Activated naive CD4-positive, alpha-beta T cell (primary cell): ENCODE measurements at places on chromosomes 5 and 9.

- DNase-seq, result no peak
Measured at GRCh38 chr5:52328220-52328806, 459.4 kb upstream of the ITGA1 start.

DNA sequence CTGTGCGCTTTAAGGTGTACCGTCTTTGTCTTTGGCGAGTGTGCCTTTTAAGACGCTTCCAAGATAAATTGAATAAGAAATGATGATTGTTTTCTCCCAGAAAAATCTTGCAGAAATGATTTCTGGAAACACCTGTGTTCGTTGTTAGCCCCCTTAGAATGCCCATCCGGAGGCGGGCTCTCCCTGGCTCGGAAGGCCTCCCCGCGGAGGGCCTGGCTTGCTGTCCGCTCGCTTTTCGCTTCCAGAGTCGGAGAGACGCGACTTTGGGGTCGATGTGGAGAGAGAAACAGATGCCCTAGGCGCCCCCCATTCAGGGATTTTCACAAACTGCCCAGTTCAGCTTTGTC lies 23.9 kb downstream of the LECT2 start:
- no peak for DNase-seq

DNA sequence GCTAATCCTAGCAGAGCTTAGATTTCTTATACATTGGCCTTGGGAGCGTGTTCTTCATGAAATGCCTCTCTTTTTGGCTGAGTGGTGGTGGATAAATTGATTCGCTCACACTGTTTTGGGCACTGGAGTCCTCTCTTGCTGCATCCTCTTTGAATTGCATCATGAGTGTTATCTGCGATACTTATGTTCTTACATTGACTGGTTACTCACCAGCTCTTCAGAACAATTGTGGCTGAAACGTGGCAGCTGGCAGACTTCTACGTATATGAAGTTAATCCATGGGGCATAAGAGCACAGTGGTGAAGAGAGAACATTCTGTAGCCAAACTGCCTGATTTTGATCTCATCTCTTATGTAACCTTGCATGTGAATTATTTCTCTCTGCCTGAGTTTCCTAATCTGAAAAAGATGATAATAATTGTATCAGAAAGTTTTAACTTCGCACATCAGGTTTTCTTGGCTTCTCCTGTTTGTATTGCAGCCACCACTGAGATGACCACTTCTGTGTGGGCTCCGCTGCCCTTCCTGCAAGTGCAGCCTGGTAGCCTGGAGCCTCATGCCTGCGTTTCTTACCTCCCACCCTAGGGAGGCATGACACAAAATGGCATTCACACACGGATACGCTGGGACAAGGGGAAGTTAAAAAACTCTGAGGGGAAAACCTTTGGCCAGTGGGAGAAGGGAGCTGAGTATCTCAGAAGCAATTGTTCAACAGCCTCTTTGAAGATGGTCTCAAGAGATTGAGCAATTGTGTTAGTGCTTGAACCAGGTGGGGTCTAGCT lies 295.2 kb downstream of the ARHGAP26 start:
- no peak for DNase-seq

DNA sequence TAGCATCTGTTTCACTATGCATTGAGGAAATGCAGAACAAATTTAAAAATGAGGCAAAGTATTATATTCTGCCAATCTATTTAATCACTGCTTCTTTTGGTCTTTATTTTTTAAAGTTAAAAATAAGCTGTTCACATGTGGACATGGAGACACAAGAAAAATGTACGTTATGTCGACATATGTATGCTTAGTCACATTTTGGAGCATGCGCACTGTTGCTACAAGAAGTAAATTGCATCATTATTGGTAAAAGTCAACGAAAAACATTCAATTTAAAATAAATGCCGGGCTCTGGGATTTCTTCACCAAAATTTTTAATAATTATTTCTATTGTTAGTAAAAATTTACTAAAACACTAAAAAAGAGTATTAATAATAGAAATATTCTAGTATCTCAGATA lies 876.3 kb upstream of the CTNND2 start:
- DNase-seq, result no peak

DNA sequence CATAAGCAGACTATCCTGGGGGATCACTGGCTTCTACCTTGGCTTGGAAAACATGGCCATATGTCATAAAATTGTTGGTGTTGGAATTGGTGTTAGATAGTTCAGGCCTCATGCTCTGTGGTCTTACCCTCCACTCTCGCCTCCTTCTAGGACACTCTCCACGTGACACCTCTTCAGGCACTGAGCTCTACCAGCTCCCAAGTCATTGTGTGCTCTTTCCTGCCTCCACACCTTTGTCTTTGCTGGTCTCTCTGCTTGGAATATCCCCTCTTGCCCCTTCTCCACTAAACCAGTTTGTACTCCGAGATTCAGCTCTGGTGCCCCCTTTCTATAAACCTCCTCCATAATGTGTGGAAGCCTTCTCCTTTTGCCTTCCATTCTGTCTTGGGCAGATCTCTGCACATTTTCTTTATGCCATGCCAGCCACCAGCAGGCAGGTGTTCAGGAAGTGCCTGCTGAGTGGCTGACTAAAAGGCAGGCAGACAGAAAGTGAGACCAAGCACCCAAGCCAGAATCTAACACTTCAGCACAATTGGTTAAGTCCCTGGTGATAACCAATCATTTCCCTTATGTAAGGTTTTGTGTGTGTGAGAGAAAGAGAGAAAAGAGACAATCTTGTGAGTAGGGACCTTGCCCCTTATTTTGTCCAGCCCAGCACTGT lies 37.7 kb downstream of the SAR1B start:
- no peak for DNase-seq

- no peak for DNase-seq
Measured at GRCh38 chr9:107807183-107807582, 317.6 kb upstream of the KLF4 start.

GRCh38 chr9:3191715-3192114 lies 334.1 kb downstream of the RFX3 start:
- no peak for DNase-seq

DNA sequence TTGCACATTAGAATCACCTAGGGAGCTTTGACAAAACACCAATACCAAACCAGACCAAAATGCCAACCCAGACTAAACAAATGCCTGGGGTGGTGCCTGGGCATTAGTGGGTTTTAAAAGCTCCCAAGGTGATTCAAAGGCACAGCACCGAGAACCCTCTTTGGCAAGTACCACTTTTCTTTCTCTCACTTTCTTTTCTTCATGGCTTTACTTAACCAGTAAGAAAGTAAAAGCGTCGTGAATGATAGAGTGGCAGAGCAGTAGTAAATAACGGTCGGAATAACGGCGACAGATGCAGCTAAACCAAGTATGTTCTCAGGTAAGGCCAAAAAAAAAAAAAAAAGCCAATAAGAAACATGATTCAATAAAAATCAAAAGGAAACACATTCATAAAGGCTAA lies 49.5 kb downstream of the ZNF608 start:
- DNase-seq, result no peak

DNA sequence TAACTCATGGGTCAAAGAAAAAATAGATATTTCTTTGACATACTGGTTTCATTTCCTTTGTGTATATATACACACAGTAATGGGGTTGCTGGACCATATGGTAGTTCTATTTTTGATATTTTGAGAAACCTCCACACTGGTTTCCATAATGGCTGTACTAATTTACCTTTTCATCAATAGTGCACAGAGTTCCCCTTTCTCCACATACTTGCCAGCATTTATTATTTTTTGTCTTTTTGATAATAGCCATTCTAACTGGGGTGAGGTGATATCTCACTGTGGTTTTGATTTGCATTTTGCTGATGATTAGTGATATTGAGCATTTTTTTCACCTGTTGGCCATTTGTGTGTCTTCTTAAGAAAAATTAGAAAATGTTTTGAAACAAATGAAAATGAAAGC lies 78.4 kb upstream of the CKMT2 start:
- no peak for DNase-seq

DNA sequence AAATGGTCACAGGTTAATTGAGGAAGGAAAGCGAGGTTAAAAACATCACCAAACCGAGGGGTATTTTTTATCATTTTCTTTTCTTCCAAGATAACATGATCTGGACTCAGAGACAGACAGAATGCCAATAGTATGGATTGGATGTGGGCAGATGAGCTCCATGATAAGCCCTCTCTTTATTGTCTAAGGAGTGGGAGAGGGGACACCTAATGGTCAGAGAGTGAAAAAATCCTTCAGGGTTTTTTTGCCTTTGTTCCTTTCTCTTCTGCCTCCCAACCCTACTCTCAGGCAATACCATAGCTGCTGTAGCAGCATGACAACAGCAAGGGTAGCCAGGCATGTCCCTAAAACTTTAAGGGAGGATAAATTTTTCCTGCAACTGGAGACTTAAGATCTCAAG lies 94.7 kb downstream of the DIRAS2 start:
- no peak for DNase-seq

- no peak for DNase-seq
Measured at GRCh38 chr5:139723986-139724587, 71.5 kb upstream of the PSD2 start.

DNA sequence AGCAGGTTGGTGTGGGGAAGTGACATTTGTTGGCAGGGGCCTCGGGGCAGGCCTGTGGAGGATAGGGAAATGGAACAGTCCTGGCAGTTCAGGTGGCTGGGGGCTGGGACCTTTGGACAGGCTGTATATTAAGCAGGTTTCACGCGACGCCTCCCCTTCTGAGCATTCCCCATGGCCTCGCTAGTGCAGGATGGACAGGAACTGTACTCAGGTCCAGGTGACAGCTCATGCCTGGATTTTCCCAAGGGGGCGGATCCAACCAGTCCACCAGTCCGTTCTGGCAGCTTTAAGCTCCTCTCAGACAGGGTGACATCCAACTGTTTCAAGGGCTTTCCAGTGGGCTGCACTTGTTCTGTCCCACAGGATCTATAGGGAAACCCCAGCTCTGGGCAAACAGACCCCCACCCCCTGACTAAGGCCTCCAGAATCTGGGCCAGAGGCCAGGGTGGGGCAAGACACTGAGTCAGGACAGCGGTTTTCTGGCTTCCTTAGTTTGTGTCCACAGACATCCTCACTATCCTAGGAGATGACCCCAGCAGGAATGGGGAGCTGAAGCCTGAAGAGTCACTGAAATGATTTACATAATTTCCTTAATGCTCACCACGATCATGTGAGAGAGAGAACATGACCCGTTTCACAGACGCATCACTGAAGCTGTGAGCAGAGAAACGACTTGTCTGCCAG lies 20.9 kb downstream of the CSF2 start:
- DNase-seq, result no peak

DNA sequence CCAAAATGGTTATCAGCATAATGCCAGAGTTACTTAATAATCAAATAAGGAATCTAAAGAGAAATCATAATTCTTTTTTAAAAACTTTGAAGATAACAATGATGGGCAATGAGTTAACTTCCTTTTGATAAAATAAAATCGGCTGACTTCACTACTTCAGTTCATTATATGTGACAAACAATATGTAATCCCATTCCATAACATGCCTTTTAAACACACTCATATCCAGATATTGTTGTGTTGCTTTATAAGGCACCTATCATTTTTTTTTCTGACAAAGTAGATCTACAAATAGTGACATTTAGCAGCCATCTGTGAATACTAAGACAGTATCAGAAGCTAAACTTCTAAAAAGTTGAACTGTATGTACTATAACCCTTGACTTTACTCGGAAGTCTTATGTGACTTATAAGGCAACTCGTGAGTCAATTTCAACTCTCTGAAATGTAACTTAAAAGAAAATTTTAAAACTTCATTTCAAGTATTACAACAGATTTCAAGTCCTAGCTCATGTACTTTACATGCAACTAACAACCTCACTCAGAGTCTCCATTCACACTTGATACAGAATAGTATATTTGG lies 7.5 kb downstream of the ADAMTS6 start:
- no peak for DNase-seq

DNA sequence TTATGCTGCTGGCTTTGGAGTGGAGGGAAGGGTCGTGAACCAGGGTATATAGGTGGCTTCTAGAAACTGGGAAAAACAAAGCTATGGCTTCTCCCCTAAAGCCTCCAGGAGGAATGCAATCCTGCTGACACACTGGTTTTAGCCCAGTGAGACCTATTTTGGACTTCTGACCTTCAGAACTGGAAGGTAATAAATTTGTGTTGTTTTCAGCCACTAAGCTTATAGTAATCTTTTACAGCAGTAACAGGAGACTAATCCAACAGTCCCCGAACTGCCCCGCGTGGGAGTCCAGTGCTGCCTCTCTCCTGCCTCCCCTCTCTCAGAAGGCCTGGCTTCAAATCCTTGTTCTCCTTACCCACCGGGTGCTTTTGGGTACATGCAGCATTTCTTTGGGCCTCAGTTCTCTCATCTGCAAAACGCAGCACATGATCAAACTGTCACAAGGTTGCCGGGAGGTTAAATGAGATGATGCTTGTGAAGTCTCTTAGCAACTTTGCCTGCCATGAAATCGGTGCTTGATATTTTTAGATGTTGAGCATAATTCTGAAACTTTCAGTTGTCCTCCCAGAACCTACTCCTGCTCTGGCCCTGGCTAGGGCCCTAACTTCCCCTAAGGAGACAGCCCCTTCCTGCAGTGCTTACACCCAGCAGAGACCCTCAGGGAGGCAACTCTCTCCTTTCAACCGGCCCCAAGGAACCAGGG lies 127.3 kb upstream of the BOD1 start:
- no peak for DNase-seq

DNA sequence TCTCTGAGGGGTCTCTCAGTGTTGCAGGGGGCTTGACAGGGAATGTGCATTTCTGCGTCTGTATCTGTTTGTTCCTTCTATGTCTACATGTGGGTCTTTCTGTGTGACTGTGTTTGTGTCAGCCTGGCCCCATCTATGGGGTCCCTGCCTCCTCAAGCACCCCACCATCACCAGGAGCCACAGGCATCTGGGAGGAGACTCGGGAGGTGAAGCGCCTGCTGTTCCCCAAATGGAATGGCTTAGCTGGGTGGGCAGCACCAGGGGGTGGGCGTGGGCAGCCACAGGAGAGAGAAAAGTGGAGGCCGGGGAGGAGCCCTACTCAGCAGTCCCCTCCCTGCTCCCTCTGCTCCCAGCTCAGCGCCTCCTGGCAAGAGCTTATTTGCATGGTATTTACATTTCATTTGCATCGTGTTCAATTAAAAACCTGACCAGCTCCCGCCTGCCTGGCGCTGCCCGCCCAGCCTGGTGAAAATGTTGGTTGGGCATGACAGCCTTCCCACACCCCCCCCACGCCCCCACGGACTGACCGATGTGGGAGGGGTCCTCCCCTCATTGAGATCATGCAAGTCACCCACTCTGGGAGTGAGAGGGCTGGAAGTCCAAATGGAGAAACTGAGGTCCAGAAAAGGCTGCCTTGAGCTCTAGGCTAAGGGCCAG lies 50.5 kb downstream of the CXXC5 start:
- DNase-seq, result no peak

- no peak for DNase-seq
Measured at GRCh38 chr5:39225405-39226099, 6.2 kb upstream of the FYB1 start.

DNA sequence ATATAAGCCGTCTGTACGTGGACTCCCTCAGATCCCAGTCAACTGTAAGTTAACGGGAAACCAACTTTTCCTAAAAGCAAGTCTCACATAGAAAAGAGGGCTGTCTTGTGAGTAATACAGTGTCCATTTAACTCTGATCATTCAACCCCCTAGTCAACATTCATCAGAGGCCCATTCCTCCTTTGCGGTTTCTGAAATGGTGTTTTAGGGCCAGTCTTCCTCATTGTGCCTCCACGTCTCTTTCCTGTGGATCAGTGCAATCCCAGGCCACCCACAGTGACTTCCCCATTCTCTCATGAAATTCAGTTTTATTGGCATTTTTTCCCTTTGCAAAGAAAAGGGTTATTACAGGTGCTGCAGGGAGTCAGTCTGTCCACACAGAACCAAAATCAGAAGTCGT lies 261.8 kb downstream of the NR3C1 start:
- DNase-seq, result no peak

- no peak for DNase-seq
Measured at GRCh38 chr9:128394379-128395168, 23.4 kb downstream of the URM1 start.

GRCh38 chr5:24816206-24816605 lies 171.4 kb upstream of the CDH10 start:
- DNase-seq, result no peak
